IPS DF 19.7 (cell line): ENCODE measurements at places on chromosomes 1 and 21.
A peak's percentile ranks its signal among the peaks of the same experiment; 100 is the strongest.

DNA sequence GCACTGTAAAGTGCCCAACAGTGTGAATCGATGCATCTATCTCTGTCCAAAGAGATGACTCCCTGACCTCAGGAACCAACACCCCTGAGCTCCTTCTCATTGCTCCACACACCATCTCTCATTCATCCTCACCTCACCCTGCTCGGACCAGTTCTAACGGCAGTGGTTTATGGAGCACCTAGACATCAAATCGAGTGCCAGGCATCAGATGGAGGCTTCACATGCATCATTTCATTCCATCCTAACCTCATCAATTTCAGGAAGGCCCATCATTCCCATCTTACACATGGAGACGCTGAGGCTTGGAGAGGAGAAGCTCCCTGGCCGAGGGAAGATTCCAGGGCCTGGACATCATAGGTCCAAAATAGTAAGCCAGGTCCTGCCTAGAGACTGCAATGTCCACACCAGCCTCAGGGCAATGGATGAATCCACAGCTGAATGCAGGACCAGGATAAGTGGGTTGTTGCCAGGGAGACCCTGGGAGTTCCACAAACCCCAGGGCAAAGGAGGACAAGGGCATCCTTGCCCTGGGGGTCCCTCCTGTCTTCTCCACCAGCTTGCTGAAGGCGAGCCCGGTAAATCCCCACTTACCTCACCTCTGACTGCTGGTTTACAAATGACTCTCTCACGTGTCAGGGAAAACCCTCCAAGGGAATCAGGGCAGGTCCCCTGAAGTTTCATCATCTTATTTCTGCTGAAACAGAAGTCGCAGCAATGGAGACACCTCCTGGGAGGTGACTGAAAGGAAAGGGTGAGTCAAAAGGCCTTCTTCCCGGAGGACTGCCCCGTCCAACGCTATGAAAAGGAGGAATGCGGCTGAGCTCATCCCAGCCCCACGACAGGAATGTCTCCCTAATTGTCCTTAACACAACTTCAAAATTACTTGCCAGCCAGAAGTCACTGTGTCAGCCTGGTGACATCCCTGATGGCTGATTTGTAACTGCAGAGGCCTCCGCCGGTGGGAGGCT is 9.0 kb upstream of the IFFO2 start:
- no peak for DNase-seq

- DNase-seq: no peak
Observed at GRCh38 chr1:147924813-147925212, 3.4 kb upstream of the GPR89B start.

GRCh38 chr1:50305808-50306207 is 117.4 kb downstream of the DMRTA2 start:
- DNase-seq: no peak

- no peak for DNase-seq
Observed at GRCh38 chr1:89953131-89953626, 41.7 kb upstream of the ZNF326 start.

DNA sequence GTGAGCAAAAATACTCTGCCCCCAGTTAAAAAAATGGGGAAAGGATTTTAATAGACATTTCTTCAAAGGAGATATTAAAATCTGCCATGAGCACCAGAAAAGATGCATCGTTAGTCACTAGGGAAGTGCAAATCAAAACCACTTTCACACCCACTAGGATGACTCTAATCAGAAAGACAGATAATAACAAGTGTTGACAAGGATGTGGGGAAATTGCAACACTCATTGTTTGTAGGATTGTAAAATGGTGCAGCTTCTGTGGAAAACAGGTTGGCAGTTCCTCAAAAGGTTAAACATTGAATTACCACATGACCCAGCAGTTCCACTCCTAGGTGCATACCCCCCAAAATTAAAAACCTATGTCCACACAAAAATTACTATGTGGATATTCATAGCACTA is 112.3 kb downstream of the KCNJ6 start:
- DNase-seq: no peak

DNA sequence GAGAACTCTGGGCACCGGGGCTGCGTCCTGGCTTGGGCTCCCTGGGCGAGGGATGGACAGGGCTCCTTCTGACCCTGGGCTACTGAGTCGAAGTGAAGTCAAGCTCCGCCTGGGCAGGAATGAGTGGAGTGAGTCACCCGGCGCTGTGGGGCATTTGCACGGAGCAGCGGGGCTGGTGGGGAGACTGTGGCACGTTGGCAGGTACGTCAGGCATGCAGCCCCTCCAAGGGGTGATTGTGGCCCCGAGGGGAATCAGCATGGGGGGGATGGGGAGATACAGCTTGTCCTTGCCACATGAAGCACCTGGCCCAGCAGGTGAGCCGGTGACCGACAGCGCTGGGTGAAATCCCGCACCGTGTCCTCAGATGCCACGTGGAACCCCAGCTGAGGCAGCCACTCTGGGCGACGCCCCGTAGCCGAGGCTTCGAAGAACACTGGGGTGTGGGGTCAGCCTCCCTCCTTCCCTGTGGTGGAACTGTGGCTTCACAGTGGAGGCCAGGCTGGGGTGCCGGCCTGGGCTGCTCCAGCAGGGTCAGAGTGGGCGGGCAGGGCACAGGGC is 62.3 kb downstream of the COL18A1 start:
- DNase-seq: no peak

GRCh38 chr1:167541610-167542009 is 12.0 kb downstream of the CREG1 start:
- DNase-seq: no peak

DNA sequence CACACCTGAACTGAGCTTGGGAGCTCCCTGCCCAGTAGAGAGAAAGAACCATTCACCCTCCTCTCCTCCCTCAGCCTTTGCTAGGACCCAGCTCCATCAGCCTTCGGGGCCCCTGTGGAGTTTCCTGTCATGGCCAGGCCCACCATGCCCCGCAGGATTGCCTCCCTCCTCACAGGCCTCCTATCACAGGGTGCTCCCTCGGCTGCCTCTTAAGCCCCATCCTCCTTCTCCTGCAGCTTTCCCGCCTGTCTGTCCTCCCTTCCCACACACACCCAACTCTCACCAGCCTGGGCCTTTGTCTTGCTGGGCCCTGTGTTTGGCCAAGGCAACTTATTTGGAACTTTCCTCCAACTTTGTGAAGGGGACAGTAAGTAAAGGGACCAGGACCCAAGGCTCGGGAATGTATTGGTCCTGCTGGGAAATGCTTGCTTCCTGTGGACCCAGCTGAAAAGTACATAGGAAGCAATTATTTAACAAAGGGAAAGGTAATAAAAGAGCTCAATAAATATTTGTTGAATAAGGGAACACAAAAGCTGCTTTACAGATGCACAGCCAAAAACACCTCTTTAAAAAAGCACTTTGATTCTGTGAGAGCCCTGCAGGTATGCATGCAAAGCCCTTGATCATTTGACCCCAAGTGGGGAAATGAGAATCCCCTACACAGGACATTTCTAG is 31.6 kb upstream of the TENT5C start:
- DNase-seq: no peak

GRCh38 chr1:215863796-215864195 is 296.7 kb downstream of the KCTD3 start:
- no peak for DNase-seq

GRCh38 chr21:26881504-26882228 is 36.5 kb upstream of the ADAMTS1 start:
- DNase-seq: no peak

DNA sequence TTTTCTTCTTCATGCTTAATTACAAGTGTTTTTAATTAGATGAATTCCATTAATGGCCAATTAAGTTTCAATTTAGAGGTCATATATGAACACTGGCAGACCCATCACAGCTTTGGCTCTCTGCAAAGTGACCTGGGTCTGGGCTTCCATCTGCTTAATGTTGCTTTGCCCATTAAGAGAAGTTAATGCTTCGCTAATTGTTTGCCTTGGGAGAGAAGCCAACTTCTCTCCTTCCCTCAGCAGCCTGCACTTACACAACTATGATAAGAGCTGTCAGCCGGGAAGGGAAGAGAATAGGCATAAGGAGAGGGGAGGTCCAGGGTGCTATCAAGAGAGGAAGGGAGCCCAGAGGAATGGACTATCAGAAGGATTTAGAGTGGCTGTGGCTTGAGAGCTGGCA is 29.0 kb upstream of the CCDC190 start:
- DNase-seq: no peak

DNA sequence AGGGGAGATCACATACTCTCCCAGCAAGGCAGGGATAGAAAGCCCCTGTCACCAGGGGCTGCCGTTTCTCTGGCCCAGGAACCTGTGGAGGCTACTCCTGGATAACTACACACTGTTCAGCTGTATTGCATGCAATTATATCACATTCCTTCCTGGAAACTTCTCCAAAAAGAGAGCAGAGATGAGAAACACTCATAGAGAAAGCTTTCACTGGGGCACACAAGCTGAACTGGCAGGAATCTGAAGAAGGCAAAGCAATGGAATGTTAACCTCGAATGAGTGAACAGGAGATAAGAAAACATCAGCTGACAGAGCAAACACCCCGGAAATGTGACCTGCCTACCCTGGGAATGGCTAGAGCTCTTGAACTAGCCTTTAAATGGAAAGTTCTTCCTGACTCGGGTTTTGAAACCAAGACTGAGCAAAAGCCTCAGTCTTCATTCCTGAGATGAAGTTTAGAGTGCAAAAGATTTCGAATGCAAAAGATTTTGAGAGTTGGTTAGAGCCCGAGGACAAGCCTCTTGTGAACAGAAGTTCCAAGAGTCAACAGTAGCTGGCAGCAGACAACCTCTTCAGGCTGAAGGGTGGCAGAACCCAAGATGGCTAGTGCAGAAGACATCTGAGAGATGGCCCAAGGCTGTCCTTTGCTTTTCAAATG is 32.3 kb downstream of the CCN1 start:
- no peak for DNase-seq

GRCh38 chr21:15928196-15928595 is 198.4 kb downstream of the USP25 start:
- DNase-seq: no peak

GRCh38 chr1:100362821-100363466 is 10.6 kb downstream of the CDC14A start:
- DNase-seq: peak; percentile 52

GRCh38 chr1:1625824-1626206 is 6.2 kb upstream of the MMP23B start:
- no peak for DNase-seq

DNA sequence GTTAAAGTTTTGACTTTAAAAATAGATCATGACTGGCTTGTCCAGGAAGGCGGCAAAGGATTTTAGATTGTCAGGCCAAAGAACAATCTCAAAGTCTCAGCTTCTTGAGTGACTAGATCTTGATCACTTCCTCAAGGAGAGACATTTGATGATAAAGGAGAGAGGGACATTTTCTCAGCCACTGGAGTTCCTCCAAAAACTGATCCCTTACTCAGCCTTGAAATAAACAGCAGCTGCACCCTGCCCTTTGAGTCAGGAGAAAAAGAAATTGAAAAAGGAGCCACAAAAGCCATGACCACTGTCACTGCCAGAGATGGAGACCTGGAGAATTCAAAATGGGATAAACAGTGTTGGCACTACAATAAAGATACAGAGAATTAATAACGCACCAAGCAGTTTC is 288.4 kb upstream of the PRMT6 start:
- DNase-seq: no peak

GRCh38 chr21:40143822-40144525 is 276.7 kb downstream of the PCP4 start:
- no peak for DNase-seq

GRCh38 chr21:32844653-32845436 is 73.3 kb upstream of the PAXBP1 start:
- no peak for DNase-seq

GRCh38 chr1:1206376-1206965 is at the start of gene TNFRSF18:
TNFRSF18 (minus strand) TSS chr1:1206592; CDS start chr1:1206571, 21 bp downstream.
- DNase-seq: no peak

DNA sequence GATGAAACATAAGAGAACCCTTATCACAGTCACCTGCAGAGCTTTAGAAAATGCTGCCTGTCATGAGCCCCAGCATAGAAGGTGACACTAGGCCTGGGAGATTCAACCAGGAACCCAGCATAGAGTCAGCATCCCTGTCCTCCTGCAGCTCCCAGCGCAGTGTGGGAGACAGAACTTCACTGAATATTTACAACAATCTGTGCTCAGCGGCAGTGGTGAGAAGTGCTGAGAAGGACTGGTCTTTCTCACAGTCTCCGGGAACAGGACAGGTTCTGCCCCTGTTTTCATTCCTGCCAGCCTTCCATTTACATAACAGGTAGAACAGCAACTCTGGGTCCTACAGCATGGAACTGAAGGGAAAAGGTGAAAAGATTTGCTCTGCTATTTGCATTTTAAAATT is 83.5 kb upstream of the GADD45A start:
- no peak for DNase-seq

GRCh38 chr1:98749152-98749756 is 87.7 kb downstream of the SNX7 start:
- no peak for DNase-seq

GRCh38 chr1:204592246-204592948 is 76.2 kb downstream of the MDM4 start:
- no peak for DNase-seq
